Activated CD4-positive, alpha-beta T cell treated with anti-CD3 and anti-CD28 coated beads, Interleukin-2, amount 50 U/mL, for 1 hour (primary cell): ENCODE measurements at places on chromosomes 16 and 17.

DNA sequence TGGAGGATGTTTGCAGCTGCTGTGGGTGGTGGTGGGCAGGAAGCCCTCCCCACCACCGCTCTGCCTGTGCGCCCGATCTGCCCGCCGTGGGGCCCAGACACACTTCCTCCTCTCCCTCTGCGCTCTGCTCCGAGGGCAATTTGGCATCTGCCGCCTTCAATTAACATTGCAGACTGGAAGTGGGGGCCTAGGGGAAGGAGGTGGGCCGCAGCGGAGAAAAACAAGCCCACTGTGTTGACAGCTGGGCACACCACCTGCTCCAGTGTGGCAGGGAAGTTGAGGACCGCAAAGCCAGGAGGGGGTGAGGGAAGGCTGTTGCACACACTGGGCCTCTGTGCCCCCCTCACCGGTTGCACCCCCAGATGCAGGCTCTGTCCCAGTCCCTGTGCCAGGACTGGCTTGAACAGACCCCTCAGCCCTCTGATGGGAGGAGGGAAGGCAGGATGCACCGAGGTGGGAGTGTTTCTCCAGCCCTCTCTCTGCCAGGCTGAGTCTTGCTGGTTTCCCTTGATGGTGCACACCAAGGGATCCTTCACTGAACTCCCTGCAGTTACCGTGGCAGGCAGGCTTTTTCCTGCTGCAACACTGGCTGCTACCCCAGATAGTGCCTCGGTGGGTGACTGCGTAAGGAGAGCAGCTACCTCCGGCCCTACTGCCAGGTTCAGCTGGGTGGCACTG is 72.8 kb upstream of the MED9 start:
- DNase-seq, result peak; percentile 34

- DNase-seq, result no peak
These were observed 54.9 kb downstream of the SDR42E1 start for GRCh38 chr16:81956213-81956948.

DNA sequence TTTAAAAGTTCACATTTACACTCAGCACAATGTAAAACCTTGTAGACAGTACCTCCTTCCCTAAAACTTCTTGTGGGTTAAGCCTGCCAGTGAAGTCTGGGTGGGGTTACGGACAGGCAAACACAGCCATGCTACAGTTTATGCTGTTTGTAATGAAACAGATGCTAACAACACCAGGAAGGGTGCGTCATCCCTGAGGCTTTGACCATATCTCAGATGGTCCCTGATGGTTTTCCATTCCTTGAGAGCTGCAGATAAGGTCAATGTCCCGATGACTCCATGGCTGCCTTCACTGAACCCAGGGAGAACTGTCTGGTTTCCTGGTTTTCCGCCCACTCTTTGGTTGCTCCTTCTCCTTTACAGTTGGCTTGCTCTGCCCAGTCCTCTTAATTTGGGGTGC is 29.1 kb downstream of the GAS7 start:
- no peak for DNase-seq

GRCh38 chr17:13135506-13135905 is 117.7 kb upstream of the ELAC2 start:
- no peak for DNase-seq

- DNase-seq, result no peak
These were observed 20.1 kb downstream of the GLYR1 start for GRCh38 chr16:4826980-4827379.

GRCh38 chr16:51374346-51374745 is 223.3 kb upstream of the SALL1 start:
- no peak for DNase-seq

- no peak for DNase-seq
These were observed at the start of gene SPNS3 for GRCh38 chr17:4433515-4434031. TSS of gene SPNS3 (plus strand) at chr17:4433940. CDS start at chr17:4433968, 28 bp downstream.

DNA sequence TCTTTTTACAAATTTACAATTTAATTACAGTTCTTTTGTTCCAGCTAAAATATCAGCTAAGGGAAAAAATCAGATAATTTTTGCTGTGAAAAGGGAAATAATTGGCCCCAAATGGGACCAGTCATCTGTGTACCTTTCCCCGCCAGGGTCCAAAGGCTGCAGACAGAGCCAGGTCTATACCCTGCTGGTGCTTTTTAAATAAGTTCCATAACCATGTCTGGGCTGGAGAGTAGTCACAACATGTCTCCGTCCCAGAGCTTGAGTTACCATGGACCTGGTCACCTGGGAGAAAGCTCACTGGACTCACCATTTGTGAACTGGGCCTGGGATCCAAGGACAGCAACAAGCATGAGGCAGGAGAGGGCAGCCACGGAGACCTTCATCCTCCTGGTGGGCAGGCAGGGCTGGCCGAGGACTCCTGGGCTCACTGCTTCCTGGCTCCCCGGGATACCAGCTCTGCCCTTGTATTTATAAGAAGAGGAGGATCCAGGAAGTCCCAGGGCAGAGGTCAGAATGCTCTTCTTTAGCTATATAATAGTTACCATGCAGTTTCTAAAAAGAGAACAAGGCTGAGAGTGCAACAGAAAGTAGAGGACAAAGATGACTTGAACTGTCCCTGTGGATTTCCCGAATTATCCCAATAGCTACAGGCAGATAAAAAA is at the start of gene CCL15:
CCL15 (minus strand) TSS at position 444 of the 662 bp plus-strand sequence; CDS start at position 383, 61 bp downstream.
- no peak for DNase-seq

DNA sequence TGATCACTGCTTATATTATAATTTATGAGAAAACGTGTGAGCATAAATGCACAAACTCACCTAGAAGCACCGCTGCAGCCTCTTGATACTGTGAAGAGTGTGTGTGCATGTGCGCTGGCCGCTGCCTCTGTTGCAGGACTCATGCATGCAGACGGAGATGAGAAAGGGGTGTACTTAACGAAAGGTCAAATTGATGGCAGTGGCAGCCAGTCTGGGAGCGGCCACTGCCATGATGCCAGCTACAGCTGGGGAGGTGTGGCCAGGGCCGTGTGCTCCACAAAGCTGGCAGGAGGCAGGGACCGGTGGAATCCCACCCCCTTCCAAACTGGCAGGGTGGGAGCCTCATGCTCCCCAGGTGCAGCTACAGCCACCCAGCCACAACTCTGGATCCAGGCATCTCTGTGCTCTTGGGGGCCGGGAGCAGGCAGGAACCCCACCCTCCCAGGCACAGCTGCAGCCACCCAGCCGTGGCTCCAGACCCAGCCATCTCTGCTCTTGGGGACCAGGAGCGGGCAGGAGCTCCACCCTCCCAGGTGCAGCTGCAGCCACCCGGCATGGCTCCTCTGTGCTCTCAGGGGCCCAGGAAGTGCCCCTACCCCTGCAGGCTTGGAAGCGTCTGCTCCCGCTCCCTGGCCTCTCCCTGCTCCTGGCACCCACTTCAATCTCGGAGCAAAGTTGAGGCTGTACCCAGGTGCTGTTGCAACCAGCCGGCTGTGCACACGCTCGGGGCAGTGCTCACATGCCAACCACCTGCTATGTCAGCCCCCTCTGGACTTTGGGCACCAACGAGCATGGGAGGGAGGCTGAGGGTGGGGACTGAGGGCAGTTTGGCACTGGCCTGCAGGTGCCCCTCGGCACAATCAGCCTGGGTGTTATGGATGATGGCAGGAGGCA is 77.5 kb upstream of the CHMP6 start:
- DNase-seq, result no peak

DNA sequence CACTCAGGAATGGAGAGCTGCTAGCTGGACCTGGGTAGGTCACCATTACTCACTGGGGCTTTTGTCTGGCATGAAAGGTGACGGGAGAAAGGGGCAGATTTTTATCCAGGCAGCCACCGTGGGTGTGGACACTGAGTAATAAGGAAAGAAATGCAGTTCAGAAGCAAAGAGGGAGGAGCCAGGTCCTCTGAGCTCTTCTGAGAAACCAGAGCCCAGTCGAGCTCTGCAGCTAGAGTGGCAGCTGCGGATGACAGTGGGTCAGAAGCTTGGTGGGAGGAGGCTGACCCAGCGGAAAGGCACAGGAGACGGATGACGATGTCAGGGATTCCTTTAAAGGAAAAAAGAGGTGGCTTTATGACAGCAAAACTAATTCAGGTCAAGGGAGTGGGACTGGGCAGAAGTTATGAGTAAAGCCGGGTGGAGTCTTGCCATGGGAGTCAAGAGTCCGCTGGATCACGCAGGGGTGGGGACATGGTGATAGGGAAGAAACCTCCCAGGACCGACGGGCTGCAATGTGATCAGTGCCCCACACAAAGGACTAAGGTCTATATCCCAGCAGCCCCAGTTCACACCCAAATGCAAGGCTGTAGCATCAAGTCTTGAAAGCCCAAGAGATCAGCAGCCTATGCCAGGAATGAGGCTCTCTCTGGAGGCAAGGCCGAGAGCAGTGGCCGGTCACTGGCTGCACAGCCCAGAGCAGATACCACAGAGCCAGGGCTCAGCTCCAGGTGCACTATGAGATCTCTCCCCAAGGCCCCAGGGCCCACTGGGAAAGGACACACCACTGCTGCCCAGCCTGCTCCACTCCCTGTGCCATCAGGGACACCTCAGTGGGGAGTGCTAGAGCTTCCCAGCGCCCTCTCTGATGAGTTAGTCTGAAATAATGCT is 6.3 kb upstream of the MNT start:
- DNase-seq, result no peak

DNA sequence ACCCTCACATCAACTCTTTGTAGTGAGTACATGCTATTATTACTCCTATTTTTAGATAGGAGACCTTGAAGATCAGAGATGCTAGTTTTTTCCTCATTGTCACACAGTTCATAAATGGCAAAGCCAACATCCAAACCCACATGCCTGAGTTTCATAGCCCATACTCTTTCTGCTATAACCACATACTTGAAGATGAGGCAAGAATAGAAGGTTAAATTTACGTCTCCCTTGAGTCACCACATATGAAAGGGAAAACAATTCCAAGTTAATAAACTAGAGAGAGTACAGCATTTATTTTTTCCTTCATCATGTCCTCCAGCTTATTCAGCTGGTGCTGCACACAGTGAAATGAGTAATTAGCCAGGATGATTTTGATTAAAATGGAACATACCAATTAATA is 23.7 kb downstream of the NUDT7 start:
- DNase-seq, result no peak

DNA sequence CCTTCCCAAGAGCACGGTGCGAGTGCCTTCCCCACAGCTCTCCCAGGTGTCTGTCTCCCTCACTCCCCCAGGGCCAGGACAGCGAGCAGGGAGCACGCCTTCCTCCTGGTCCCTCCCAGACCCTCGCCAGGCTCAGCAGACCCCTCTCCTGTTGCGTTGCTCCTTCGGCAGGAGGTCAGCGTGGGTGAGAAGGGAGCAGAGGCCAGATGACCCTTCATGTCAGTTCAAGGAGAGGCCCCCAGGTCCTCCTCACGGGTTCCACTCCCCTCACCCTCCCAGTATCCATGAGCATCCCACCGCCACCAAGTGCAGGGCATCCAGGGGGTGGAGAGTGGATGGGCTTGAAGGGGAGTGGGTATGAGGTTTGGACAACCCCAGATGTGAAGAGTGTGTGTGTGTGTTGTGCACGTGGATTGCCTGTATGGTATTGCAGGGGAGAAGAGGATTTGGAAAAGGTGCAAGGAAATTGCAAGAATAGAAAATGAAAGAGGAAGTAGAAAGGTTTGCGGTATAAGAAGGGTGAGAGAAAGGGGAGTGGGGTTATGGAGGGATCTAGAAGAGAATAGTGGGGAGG is 17.7 kb downstream of the SGCA start:
- no peak for DNase-seq

DNA sequence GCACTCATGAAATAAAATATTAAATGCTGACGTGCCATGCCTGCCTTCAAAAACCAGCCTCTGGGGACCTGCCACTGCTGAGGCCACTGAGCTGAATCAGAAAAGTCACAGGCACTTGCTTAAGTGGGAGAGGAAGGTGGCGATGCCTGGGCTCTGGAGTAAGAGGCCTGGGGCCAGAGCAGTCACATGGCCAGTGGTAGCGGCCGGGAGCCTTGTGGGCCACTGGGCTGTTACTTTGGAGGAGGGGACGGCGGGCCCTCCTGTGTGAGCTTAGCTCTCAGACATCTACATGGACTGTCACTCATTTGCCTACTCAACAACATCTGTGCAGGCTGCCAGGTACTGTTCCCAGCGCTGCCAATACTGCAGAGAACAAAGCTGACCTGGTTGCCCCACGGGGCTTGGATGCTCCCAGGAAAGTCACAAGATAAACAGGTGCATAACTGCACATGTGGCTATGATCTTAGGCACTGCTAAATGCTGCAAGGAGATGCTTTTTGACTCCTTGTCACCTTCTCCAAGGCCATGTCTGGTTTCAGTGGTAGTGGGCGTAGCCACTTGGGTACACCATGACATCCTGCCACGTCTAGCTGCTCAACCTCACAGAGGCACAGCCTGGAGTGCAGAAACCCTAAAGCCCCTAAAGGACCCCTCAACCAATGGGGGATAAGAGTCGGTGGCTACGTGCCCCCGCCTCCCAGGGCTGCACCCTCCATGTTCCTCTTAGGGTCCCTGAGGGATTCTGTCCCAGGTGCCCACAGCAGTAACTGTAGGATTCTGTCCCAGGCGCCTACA is 11.6 kb downstream of the COTL1 start:
- DNase-seq, result no peak

- DNase-seq, result no peak
These were observed 1.5 kb downstream of the PPM1E start for GRCh38 chr17:58757162-58757613.

- no peak for DNase-seq
These were observed 32.6 kb downstream of the CCDC57 start for GRCh38 chr17:82179946-82180475.

- no peak for DNase-seq
These were observed 18.5 kb upstream of the RHOT1 start for GRCh38 chr17:32123782-32124181.

GRCh38 chr17:1882836-1883235 is 53.0 kb downstream of the RPA1 start:
- peak; percentile 25 for DNase-seq
